T-helper 9 cell (primary cell): ENCODE measurements at places on chromosomes 3 and 15.

- DNase-seq, result no peak
Measured at GRCh38 chr15:90872486-90873184, 4.2 kb downstream of the FURIN start.

DNA sequence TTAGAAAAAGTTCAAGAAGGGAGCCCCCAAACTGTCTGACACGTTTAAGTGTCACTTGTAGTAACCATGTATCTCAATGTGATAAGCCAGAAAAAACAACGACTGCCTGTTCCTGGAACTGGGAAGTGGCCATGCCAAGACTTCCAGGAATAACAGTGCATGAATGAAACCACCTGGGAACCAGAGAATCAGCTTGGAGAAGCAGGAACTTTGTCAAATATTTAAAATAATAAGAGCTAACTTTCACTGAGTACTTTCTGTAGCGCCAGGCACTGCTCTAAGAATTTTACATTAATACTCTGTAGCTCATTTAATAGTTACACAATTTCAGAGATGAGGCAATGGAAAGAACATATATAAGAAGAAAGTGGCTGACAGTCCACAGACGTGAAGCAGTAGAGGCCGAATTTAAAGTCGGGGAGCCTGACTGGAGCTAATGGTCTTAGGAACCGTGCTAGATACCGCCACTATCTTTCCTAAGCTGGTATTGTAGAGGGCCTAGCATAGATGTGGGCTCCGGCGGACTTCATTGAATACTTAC lies 876 bp downstream of the PLSCR1 start:
- no peak for DNase-seq

GRCh38 chr3:142445816-142446254 lies 2.0 kb downstream of the XRN1 start:
- DNase-seq, result no peak

DNA sequence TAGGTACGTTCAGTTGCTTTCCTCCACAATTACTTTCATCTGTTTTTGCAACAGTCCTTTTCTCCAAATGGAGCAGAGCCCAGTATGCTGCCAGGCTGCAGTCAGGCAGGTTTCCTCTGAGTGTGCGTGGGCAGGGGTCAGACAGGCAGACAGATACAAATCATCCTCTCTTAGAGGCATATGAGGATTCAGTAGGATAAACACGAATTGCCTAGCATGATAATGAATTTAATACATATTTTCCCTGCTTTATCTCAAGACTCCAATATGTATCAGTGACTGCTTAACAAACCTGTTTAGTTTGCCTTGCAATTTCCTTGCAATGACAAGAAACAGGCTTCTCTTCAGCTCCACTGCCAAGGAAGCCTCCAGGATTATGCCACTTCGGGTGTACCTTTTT lies 140.7 kb upstream of the NR2E3 start:
- no peak for DNase-seq

- no peak for DNase-seq
Measured at GRCh38 chr3:72169561-72170472, 384.9 kb upstream of the PROK2 start.

- no peak for DNase-seq
Measured at GRCh38 chr15:60091157-60091556, 87.0 kb downstream of the FOXB1 start.

DNA sequence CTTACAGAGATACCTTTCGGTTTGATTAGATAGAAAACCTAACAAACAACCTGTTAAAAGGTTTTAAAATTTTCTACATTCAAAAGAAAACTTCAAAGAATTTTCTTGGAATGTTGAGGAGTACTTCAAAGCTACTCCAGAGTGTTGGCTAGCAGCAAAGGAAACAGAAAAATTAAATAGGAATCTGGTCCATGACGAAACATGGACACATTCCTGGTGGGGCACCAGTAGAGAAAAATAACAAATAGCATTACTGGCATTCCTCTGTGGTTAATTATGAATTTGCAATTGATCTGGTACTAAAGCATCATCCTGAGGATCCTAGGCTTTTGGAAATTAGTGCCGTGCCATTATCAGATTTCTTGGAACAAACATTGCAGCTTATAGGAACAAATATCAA lies 59.5 kb upstream of the DPPA4 start:
- DNase-seq, result no peak
